ENCODE measurements at places on chromosomes 7 and 10.

GRCh38 chr10:8568401-8568800 lies 513.9 kb downstream of the GATA3 start:
- no peak for DNase-seq

DNA sequence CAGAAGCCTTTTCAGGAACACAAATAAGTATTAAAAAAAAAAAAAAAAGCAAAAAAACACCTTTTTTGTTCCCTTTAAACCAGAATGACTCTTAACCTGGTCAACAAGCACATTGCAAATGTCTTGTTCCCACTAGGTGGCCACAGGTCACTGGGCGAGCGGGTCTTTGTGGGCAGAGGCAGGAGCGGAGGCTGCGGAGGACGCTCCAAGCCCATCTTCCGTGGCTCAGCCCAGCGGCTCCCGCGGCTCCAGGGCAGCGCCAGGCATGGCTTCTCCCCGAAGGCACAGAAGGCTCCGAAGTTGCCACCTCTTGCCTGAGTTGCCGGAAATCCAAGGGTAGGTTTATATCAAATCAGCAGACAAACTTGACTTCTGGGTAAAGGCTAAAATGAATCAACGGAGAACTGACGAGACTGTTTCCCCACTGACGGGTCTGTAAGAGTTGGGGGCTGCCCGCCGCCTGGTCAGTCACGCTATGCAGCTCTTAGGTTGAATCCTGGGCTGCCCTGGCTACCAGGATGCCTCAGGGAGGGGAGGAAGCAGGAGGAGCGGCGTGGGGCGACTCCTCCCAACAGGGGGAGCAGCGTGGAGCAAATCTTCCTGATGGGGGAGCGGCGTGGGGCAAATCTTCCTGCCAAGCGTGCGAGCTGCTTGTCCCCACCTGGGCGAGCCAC lies 144.5 kb downstream of the PTPRN2 start:
- no peak for DNase-seq

DNA sequence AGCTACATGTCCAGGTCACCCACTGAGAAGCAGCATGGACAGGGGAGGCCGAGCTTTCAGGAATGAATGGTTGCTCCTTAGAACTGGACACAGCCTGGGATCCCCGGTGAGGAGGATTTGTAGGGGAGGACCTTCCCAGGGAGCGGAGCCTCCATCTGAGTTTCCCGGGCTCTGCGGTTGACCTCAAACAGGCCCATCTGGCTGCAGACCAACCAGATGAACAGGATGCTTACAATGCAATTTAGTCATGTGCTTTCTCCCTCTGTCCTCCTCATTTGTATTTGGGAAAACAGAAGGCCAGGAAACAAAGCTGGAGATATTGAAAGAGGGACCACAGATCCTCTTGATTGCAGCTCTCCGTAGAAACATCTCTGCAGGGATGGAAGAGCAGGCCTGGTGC lies 104.8 kb downstream of the EMX2 start:
- no peak for DNase-seq

DNA sequence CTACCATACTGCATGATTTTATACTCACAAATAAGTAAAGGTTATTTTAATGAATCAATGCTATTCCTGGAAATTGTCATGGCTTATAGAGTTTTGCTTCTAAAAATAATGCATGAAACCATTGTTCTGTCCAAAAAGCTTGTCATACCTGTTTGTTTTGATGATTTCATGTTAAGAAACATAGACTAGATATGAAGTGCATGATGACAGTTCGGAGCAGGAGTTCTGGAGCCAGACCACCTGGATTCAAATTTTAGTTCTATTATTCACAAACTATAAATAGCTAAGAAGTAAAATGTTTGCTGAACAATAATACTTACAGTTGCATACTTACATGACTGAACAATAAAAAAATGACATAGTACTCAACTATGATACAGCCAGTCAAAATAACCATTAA lies 107.0 kb upstream of the AKR1E2 start:
- DNase-seq, result no peak

DNA sequence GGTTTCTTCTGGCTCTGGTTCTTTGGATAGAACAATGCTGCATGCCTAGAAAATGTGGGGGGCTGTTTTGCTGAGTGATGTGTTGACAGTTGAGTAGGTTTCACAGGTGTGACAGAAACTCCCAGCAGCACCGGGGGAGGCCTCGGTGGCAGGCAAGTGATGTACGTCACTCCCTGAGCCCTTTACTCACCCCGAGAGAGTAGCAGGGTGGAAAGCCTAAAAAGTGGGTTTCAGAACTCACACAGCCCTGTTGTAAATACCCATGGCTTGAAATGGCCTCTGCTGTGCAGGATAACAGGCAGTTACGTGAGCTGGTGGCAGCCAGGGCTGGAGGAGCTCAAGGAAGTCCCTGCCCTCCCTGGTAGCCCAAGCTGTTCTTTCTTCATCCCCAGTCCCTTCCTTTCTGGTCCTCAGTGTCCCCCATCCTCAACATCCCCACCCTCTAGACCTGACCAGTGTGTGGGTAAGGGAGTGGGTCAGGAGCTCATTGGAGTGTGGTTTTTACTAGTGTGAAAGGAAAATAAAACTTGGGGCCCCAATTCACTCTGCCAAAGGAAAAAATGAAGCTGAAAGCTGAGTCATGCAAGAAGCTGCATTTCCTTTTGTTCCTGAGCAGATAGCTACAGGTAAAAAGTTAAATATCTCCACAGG lies 258.1 kb downstream of the STK31 start:
- DNase-seq, result no peak

DNA sequence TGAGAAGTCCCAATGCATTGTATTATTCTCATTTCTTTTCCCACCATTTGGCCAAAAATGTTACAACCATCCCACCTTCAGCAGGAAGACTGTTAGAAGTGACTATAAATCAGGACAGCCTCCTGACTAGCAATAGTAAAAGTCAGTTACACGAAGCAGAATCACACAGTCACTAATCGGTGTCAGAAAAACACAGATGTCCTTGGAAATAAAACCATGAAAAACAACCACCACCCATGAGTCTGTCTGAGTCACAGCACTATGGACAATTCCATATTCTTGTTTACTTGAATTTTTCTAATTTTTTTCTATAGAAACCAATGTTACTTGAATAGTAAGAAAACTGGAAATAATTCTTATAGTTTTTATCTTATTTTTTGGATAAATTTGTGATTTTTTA lies 81.9 kb upstream of the FRMD4A start:
- DNase-seq, result no peak

DNA sequence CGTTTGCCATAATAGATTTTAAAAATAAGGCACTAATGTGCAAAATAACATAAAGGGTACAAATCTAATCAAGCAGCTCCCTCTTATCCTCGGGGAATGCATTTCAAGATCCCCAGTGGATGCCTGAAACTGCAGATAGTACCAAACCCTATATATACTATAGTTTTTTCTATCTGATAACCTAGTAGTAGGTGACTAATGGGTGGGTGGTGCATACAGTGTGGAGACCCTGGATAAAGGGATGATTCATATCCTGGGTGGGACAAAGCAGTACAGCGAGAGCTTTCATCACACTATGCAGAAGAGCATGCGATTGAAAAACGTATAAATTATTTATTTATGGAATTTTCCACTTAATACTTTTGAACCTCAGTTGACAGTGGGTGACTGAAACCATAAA lies 464.5 kb downstream of the GRID1 start:
- DNase-seq, result no peak

- no peak for DNase-seq
Observed at GRCh38 chr7:50488379-50488778, 38.2 kb upstream of the FIGNL1 start.

DNA sequence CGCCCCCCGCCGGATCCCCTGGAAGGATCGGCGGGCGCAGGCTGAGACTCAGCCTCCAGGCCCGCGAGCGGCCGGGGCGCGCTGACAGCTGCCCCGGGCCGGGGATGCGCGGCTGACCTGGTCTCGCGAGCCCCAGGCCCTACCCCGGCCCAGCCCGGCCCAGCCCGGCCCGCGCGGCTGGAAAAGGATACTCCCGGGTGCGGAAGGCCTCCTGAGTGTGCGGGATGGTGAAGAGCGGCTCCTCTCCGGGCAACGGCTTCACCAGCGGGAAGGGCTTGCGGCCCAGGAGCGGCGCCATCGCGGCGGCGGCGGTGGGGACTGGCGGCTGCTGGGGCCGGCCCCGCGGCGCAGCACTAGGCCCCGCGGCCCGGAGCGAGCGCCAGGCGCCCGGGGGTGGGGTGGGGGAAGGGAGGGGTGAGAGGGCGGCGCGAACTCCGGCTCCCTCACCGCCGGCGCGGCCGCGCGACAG lies 423 bp downstream of the BAZ1B start:
- no peak for DNase-seq

GRCh38 chr10:3248526-3249306 lies 76.1 kb upstream of the PITRM1 start:
- DNase-seq, result no peak

DNA sequence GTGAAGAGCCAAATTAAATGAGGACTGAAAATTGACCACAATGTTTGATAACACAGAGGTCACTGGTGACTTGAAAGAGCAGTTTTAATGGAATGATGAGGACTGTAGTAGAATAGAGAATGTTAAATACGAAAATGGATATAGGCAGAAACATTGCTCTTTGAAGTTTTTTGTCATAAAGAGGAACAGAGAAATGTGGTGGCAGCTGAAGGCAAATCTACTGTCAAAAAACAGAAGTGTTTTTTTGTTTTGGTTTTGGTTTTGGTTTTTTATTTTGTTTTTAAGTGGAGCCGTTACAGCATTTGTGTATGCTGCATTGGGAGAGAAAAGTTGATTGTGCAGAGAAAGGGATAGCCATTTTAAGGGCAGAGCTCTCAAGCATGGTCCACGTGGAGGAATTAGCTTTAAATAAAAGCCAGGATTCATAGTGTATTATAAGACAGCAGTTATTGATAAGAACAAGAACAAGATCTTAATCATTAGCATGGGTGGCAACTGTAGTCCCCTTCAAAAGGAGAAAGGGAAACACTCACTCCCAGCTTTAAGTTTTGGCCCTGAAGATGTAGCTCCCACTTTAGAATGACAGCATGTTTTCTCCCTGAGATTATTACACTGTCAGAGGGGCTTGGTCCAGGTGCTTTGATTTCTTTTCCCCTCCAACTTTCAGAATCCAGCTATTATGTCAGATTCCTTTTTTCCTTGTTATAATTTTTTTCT lies 156.7 kb upstream of the BET1 start:
- no peak for DNase-seq

DNA sequence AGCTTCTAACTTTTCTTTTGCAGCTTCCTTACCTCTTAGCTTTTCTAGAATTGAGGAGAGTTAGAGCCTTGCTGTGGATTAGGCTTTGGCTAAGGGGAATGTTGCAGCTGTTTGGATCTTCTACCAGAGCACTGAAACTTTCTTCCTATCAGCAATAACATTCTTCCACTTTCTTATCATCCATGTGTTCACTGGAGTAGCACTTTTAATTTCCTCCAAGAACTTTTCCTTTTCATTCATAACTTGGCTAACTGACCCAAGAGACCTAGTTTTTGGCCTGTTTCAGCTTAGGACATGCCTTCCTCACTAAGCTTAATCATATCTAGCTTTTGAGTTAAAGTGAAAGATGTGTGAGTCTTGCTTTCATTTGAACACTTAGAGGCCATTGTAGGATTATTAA lies 19.6 kb downstream of the MINPP1 start:
- no peak for DNase-seq

DNA sequence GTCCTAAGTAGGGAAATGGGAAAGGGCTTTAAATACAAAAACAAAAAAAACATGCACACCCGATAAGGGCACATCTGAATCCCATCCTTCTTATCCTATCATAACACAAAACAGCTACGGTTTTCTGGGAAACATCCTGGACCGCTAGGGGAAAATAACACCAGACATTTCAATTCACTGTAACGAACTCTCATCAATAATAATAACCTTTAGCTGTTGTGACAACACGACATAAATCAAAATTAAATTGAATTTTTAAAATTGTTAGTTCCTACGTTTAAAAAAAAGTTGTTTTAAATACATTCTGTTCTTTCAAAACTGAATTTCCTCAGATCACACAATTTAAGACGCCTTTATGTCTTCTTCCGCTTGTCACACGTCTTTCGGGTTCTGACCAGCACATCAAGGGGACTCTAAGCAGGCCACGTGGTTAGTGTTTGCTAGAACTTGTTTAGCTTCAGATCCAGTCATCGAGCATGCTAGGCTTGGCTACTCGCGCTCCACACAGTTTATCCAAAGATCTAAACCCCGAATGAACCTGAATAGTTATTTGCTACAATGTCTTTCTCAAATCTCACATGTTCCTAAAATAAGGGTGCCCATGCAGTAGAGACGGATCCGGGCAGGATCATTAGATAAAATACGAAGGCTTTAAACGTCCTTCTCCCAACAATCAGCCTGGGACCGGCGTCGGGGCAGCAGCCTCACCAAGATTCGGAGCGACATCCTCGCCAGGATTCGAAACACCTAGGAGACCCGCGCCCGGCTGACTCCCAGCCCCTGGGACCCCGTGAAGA lies 839 bp downstream of the IKZF5 start:
- DNase-seq, result peak; percentile 72

DNA sequence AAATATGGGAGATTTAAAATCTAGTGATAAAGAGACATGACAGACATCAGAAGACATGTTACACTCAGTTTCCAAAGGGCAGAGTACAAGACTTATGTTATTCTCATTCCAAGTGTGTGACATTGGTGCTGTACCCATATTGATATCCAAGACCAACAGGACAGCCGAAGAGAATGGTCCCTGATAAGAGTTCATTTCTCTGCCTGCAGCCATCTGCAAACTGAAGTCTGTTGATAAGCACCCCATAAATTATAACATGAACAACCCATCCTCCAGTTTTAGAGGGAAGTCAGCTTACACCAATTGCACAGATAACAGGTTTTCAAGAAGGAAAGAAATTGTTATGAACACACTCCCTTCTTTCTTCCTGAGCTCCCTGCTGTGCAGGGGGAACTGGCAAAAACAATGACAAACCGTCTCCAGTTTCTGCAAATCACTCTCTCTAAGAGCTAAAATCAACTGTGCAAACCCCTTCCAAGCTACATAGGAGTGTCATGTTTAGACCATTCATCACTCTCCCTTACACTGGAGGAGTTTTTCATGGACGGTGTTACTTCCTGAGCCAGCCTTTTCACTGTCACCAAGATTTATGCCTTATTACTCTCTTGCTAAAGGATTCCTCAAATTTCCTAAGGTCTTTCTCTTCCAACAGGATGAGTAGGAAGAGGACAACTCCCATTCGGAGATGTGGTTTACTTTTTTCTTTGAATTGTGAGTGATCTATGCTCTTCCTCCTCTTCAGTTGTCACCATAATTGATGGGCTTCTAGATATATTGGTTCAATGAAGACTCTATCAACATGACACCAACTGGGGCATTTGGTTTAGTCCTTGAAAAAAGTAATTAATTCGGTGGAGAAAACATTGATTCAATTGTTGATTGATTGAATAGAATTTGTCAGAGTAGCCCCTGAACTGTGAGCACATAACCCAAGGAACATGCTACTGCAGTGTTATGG lies 80.3 kb upstream of the FAM171A1 start:
- DNase-seq, result no peak

DNA sequence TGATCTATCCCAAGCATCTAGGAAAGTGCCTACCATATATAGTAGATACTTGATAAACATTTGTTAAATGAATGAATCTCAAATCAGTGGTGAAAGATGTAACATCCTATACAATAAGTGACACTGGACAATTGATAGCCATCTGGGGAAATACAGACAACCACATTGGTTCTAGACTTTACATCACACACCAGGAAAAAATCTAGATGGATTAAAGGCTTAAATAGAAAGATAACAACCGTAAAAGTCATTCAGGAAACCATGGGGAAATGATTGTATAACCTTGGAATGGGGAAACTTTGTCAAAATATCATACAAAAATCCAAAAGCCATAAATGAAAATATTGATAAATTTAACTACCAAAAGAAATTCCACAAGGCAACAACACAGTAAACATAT lies 7.0 kb upstream of the GARIN1A start:
- no peak for DNase-seq

GRCh38 chr7:23387583-23387982 lies 82.7 kb downstream of the IGF2BP3 start:
- DNase-seq, result no peak

- DNase-seq, result peak; percentile 97
Observed at GRCh38 chr7:56106108-56107073, at the start of gene CHCHD2. Gene CHCHD2, minus strand, starts transcription at chr7:56106476. Its CDS starts 63 bp downstream, at chr7:56106413.

All from spleen (tissue), 13 donors.